Fibroblast of skin of left quadriceps (primary cell): ENCODE measurements at places on chromosomes 2 and 18.

DNA sequence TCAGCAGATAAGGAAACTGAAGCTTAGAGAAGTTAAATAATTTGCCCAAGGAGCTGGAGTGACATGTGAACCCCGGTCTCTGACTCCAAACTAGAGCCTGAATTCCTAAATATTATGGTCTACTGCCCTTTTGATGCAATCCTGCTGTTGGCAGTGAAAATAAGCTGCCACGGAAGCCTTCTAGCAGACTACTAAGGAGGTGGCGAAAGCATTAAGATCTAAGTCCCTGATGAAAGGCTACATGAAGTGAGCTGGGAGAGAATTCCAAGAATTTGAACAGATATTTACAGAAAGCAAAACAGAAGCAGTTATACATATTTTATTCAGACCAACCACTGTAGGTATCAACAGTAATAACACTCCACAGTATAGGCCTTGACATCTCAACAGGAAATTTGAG lies 28.1 kb downstream of the TRMT61B start:
- DNase-seq = no peak

DNA sequence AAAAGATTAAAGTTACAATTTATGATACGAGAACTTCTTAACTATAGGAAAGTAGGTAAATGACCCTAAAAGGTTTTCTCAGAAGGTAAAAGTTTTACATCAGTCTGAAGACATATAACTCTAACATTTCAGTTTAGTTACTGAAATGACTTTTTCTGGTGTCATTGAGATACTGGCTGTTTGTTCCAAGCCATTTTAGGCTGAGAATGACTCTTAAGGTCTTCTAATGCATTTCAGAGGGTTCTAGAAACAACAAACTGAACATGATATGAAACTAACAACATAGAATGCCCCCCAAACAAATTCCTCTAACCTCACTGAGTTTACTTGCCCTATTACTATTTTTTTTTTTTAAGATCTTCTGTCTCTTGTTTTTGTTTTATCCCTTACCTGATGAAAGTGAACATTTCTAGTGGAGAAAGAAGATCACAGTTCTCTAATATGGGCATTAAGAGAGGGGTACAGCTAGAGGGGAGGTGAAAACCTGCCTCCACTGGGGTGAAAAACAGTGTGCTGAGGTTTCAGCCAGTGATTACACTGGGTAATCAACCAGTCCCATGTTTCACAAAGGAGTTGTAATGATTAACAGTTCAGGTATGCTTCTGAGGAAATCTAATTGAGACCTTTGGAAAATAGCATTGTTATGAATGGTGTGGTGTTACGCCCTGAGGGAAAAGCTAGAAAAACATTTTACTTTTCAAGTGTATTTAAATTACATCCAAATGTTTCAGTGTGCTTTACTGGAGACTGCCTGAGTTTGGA lies 11.2 kb downstream of the NABP1 start:
- peak; percentile 82 for DNase-seq

- no peak for DNase-seq
Observed at GRCh38 chr2:170212625-170213280, 34.8 kb downstream of the MYO3B start.

- DNase-seq = peak; percentile 54
Observed at GRCh38 chr18:13375302-13376255, 157.0 kb downstream of the LDLRAD4 start.

DNA sequence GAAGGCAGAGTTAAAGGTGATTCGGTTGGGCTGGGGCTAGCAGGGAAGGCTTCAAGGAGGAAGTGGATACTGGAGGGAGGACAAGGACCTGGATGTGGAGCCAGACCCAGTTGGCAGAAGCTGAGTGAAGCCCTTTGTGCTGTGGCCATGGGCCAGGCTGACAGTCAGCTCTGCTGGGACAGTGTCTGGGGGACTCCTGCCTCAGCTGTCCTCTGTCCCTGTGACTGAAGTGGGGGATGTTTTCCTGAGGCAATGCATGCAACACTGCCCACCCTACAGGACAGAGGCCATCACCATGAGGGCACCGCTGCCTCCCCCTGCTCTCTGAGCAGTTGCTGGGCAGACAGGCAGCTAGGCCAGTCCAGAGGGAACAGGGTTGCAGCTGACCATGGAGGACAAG lies 40.0 kb downstream of the ST8SIA5 start:
- no peak for DNase-seq

DNA sequence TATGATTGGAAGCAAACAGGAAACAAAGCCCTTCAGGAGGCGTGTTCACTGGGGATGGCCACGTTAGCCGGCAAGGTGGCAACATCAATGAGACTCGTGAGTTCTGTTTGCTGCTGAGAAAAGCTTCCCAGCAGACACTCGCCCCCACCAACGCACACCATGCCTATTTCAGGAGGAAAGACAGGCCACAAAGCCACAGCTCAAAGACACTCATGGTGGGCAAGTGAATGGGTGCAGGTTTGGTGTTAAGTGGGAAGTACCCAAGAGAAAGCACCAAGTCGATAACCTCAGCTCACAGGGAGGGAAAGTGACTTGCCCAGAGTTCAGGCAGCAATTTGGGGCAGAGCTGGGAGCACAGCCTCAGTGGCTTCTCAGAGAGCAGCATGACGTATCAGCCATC lies 10.5 kb upstream of the MTERF4 start:
- no peak for DNase-seq

DNA sequence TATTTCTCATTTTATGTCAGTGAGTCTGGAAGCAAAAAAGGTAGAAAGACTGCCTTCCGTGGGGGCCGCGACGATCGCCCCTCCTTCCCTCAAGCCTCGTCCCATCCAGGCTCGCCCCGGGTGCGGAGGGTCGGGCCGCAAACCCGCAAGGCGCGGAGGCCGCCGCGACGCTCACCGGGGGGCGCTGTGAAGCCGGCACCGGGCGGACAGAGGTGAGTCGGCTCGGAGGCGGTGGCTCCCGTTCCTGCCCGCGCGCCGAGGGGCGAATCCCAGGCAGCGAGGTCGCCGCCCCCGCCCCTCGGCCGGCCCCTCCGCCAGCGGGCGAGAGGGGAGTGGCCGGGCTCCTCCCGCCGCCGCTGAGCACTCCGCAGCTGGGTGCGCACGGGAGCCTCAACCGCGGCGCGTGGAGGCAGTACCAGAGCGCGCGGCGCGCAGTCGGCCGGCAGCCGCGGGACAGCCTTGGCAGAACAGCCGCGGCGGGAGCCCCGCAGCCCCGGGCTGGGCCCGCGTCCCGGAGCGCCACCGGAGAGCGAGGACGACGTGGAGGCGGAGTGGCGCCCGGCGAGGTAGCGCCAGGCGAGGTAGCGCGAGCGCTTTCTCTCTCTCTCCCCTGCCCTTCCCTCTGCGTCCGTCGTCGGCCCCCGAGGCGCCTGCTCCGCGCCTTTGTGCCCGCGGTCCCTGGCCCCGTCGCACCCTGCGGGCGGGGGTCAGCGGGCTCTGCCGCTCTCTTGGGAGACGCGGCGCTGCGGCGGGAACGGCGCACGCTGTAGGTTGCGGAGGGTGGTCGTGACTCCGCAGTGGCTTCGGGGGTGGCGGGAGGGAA lies at the start of gene MYO1B:
Gene MYO1B, plus strand, starts transcription at position 359 of the 823 bp plus-strand sequence. CDS start 31,492 bp downstream, outside the sequence.
- no peak for DNase-seq
